ENCODE measurements at places on chromosomes 2 and 18.
A peak's percentile ranks its signal among the peaks of the same experiment; 100 is the strongest.

DNA sequence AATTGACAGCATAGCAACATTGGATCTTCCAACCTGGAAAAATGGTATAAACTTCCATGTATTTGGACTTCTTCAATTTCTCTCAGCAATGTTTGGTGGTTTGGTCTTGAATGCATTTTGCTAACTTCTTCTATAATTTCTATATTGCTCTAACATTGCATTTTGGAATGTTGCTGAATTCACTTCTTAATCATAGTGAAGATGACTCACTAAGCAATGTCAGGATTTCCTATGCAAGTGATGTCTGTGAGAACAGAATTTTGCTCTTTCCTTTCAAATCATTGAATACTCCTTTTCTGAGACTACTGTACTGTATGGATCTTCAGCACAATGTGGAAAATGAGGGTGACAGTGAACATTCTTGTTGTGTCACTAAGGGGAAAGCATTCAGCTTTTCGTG, 28.9 kb upstream of the CDH19 start:
- no peak for DNase-seq
- H3K4me3 ChIP-seq, result no peak overlapping the region
- H3K36me3 ChIP-seq, result no peaks in the 10 kb centered on the region
- H3K27ac ChIP-seq, result no peak overlapping the region
- no peaks in the 10 kb centered on the region for H3K27me3 ChIP-seq

- peaks cover 6% of the 10 kb centered on the region for H3K36me3 ChIP-seq
- H3K27ac ChIP-seq, result no peak overlapping the region
- no peaks in the 10 kb centered on the region for H3K27me3 ChIP-seq
- H3K4me3 ChIP-seq, result no peak overlapping the region
- peaks cover 4% of the 10 kb centered on the region for H3K4me1 ChIP-seq
- peak; percentile 34 for DNase-seq
Measured at GRCh38 chr2:208097801-208098200, 26.5 kb downstream of the CRYGD start.

DNA sequence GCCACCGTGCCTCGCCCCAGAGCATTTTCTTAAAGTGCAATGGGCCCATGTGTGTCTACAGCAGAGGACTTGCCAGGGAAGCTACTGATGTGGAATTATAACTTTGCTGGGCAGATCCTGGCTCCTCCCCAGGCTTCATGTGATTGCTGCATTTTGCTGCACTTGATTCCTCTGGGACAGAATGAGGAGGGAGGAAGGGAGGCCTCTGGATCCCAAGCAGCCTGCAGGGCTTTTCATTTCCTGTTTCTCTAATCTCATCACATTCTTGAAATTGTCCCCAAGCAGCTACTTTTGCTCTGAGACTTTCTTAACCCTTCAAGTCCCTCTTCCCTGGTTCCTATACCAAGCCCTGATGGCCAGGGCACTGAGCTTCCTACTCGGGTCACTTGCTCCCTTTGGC, 134.4 kb upstream of the SEC11C start:
- no peak for DNase-seq
- H3K27ac ChIP-seq, result no peak overlapping the region
- H3K4me1 ChIP-seq, result peaks cover 6% of the 10 kb centered on the region

- DNase-seq, result peak; percentile 40
- peak overlapping the region; percentile 49 for H3K27ac ChIP-seq
- H3K4me1 ChIP-seq, result peaks cover 34% of the 10 kb centered on the region
- peaks cover 15% of the 10 kb centered on the region for H3K36me3 ChIP-seq
Measured at GRCh38 chr2:39469807-39470206, 32.7 kb upstream of the MAP4K3 start.

DNA sequence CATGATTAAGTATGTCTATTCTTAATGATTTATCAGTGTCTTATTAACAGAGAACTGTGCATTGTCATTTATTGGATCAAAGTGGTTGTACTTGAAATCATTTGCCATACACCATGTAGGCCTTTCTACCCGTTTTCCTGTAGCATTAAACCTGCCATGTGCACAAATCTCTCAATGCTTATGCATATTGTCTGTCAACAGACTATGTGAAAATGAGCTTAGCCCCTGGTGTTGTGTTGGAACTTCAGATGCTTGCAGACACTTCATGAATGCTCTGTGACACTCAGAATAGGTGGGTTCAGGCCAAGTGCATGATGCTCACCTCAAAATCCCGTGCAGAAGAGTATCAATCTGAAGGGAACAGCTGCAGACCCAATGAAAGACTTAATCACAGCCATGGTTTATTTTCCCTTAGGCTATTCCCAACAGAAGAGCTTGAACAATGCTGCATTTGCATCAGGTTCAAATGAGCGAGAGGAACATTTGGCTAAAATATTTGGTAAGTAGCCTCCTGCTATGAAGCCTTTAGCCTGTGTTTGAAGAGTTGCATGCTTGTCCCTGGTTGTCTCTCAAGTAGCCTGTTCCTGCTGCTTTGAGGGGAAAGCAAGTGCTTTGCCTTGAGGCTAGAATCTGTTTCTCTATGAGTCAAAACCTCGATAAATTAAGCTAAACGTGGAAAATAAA, 6.1 kb downstream of the C2orf92 start:
- no peaks in the 10 kb centered on the region for H3K27me3 ChIP-seq
- H3K36me3 ChIP-seq, result no peaks in the 10 kb centered on the region
- no peak overlapping the region for H3K27ac ChIP-seq

GRCh38 chr2:24511894-24512293, 20.8 kb downstream of the NCOA1 start:
- no peak overlapping the region for H3K27ac ChIP-seq
- no peaks in the 10 kb centered on the region for H3K36me3 ChIP-seq
- peaks cover 14% of the 10 kb centered on the region for H3K4me1 ChIP-seq
- no peak for DNase-seq
- H3K27me3 ChIP-seq, result no peaks in the 10 kb centered on the region

DNA sequence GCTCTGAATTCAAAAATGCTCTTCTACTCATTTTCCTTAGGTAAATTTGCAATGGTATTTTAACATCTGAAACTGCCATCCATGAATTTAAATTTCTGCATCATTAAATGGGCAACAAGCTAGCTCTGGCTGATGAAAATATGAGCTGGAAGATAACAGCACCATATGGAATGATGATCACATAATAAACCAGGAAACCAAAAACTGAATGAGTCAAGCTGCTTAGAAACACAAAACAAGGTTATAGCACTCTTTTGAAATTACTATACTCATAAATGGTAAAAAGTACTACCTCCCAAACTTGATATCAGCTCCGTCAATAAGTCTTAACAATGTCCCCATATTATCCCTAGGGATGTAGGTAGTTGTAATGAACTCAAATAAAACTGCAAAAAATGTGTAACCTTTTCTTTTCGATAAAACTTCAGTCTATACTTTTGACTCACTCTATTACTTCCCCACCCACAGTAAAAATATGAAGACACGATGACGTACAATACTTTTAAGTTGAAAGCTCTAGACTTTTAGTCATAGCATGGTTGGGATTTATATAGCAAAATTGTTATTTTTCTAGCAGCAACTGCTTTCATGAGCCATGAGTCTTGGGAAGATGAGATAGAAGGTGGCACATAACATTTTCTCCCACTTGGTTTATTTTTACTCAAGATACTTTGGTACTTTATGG, 396.7 kb downstream of the CDH2 start:
- no peak overlapping the region for H3K4me3 ChIP-seq
- H3K36me3 ChIP-seq, result no peaks in the 10 kb centered on the region
- no peak overlapping the region for H3K27ac ChIP-seq
- H3K27me3 ChIP-seq, result no peaks in the 10 kb centered on the region

DNA sequence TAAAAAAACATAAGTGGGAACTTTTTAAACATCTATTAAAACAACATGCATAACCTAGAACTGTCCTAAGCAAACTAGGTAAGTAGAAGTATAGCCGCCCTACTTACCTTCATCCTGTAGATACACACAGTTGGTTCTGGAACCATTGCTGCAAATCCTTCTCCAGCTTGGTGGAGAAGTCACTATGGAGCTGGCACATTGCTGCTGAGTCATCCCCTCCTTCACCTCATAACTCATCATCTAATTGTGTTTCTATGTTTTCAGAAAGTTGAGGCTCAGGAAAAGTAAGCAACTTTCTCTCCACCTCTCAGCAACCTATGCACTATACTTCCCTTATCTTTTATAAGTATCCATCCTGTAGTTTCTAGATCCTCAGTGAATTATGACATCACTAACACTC, 269.8 kb upstream of the MMADHC start:
- H3K27me3 ChIP-seq, result no peaks in the 10 kb centered on the region
- DNase-seq, result no peak
- no peak overlapping the region for H3K4me3 ChIP-seq
- no peaks in the 10 kb centered on the region for H3K4me1 ChIP-seq
- no peak overlapping the region for H3K27ac ChIP-seq

- no peaks in the 10 kb centered on the region for H3K27me3 ChIP-seq
- H3K4me1 ChIP-seq, result peaks cover 6% of the 10 kb centered on the region
- H3K4me3 ChIP-seq, result no peak overlapping the region
Measured at GRCh38 chr2:185967335-185967734, 228.7 kb downstream of the FSIP2 start.

DNA sequence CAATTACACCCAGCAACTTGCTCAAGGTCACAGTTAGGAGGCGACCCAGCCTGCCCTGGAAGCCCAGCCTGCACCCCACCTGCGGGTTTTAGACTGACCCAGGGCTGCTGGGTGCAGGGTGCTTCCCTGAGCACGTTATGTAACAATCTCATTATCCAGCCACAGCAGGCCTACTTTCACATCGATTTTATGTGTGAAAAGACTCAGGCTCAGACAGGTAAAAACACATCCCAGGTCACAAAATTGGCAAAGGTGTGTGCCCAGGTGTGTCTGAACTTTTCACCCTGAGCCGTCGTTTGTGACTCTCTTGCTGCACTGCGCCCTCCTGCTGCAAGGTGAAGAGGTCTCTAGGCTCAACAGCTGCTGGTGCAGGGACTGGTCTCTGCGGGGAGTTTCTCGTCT, 668.2 kb upstream of the HS6ST1 start:
- no peak overlapping the region for H3K27ac ChIP-seq
- H3K36me3 ChIP-seq, result peaks cover 5% of the 10 kb centered on the region
- H3K27me3 ChIP-seq, result no peaks in the 10 kb centered on the region
- H3K4me3 ChIP-seq, result no peak overlapping the region

- no peak overlapping the region for H3K4me3 ChIP-seq
- peaks cover 38% of the 10 kb centered on the region for H3K4me1 ChIP-seq
- H3K27me3 ChIP-seq, result no peaks in the 10 kb centered on the region
- DNase-seq, result no peak
- peak overlapping the region; percentile 76 for H3K27ac ChIP-seq
Measured at GRCh38 chr2:230737300-230737699, 24.7 kb downstream of the CAB39 start.

DNA sequence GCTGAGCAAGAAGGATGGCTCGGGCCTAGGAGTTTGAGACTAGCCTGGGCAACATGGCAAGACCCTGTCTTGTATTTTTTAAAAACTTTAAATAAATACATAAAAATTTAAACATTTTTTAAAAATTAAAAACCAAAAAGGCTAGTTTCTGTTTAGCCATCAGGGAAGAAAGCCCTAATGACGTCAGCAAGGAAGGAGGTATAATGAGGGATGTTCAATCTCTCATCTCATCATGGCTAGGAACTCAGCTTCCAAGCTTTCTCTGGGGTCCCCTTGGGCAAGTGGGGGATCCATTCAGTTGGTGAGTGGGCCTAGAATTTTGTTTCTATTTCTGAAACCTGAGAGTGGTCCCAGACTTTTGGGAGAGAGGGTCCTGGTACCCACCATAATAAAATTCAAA, 35.1 kb upstream of the SLC25A52 start:
- H3K27ac ChIP-seq, result no peak overlapping the region
- H3K36me3 ChIP-seq, result no peaks in the 10 kb centered on the region
- H3K27me3 ChIP-seq, result no peaks in the 10 kb centered on the region
- DNase-seq, result no peak

DNA sequence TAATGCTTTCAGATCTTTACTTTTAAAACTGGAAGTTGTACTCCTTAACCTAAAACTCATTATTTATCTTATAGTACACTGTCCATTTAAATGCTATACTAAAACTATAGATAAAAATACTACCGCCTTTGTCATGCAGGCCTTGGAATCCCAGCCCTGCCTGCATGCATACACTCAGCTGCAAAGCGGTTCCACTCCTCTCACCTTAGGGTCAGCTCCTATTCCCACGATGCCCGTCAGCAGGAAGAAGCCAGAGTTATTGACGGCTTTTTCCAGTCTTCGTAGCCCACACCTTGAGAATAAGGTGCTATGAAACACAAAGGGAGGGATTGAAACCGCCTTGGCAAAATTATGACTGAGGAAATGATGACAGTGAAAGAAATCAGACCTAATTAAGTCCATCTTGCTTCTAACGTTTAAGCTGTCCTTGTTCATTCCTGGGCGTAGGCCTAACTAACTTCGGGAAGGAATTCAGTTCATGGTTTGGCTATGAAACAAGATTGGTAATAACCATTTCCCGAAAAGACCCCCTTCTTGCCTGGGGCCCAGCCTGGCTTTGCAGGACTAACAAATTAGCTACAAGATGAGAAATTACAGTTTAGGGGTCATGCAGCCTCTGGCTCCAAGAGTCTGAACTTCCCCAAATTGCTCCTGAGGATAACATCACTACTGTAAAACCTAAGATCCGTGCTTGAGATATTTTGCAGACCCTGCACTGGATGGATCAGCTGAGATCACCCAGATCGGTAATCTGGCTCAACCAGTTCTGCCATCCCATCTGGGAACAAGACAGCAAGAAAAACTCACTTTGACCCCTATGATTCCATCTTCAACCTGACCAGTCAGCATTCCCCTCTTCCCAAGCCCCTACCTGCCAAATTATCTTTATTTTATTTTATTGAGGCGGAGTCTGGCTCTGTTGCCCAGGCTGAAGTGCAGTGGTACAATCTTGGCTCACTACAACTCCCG, 17.1 kb downstream of the EPB41L5 start:
- H3K4me3 ChIP-seq, result no peak overlapping the region
- H3K27ac ChIP-seq, result no peak overlapping the region
- H3K27me3 ChIP-seq, result no peaks in the 10 kb centered on the region
- no peak for DNase-seq

DNA sequence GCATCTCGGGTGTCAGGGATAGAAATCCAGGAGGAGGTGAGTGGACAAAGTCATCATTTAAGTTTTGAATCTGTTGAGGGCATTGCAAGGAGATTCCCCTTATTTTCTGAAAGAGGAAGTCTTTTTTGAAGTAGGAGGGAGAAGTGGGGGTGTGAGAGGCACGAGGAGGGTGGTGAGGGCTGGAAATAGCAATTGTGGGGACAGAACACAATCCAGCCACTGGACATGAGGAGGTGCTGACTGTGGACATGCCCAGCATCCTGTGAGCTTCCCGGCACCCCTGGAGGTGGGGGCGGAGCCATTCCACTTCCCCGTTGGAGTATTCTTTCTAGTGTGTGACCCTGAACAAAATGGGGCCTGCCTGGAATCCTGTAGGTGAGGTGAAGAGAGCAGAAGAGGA, 310.7 kb upstream of the EPAS1 start:
- H3K27ac ChIP-seq, result no peak overlapping the region
- DNase-seq, result no peak
- H3K36me3 ChIP-seq, result peaks cover 25% of the 10 kb centered on the region
- H3K4me1 ChIP-seq, result peaks cover 4% of the 10 kb centered on the region
- no peaks in the 10 kb centered on the region for H3K27me3 ChIP-seq

- H3K27me3 ChIP-seq, result no peaks in the 10 kb centered on the region
- H3K27ac ChIP-seq, result no peak overlapping the region
- no peak for DNase-seq
- H3K4me3 ChIP-seq, result no peak overlapping the region
Measured at GRCh38 chr2:236536727-236537398, 32.8 kb upstream of the ACKR3 start.

GRCh38 chr2:214730800-214731407, 78.6 kb downstream of the BARD1 start:
- no peak overlapping the region for H3K4me3 ChIP-seq
- H3K36me3 ChIP-seq, result peaks cover 23% of the 10 kb centered on the region
- peak; percentile 9 for DNase-seq
- no peaks in the 10 kb centered on the region for H3K27me3 ChIP-seq
- no peaks in the 10 kb centered on the region for H3K4me1 ChIP-seq

- peaks cover 52% of the 10 kb centered on the region for H3K4me1 ChIP-seq
- H3K36me3 ChIP-seq, result no peaks in the 10 kb centered on the region
- no peaks in the 10 kb centered on the region for H3K27me3 ChIP-seq
- DNase-seq, result no peak
- H3K27ac ChIP-seq, result peak overlapping the region; percentile 79
- H3K4me3 ChIP-seq, result no peak overlapping the region
Measured at GRCh38 chr2:8999102-8999446, 4.4 kb downstream of the MBOAT2 start.
